ENCODE measurements at places on chromosomes 1 and 21. TPM values are rescaled to one million over a fixed set of nuclear protein-coding genes. Genes with fewer than 3 reads are reported as not detected.
A peak's percentile ranks its signal among the peaks of the same experiment; 100 is the strongest.

DNA sequence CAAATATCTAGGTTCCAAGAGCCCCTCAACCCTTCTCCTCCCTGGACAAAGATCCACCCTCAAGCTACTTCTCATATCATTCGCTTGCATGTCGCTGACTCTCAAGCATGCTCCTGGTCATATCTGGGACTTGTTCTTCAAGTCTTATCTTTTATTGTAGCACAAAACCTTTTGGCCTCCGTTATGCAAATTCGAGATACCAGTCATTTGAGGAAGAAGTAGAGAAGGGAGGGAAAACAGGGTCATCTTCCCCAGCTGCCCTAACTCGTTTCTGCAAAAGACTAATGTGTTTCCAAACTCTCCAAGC lies 63.8 kb upstream of the ETS2 start:
- no peak for DNase-seq

- no peak for DNase-seq
These were observed 80.0 kb downstream of the S1PR1 start for GRCh38 chr1:101316799-101317198.

DNA sequence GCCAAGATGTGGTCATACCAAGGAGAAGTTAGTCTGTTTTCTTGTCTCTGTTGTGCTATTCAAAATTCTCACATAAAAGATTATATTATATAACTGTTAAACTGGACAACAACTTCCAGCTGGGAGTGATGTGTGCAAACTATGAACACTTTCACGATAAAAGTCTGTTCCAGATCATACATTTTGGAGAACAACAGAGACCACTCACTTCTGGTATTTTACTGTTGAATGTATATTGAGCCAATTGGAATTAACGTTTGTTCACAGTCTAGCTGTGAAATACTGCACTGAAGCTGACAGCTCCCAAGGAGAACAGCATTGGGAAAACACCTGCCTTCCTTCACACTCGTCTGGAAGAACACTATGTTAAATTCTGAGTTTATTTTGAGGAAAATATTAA lies 860 bp upstream of the SHCBP1L start:
- DNase-seq: no peak

GRCh38 chr1:231053493-231054162 lies 13.6 kb upstream of the FAM89A start:
- peak; percentile 55 for DNase-seq

- DNase-seq: no peak
These were observed 13.6 kb upstream of the NAV1 start for GRCh38 chr1:201525193-201525778.

- DNase-seq: no peak
These were observed 569.3 kb upstream of the NEGR1 start for GRCh38 chr1:72851597-72851996.

The CD53 gene
- total RNA-seq: 7.0 TPM

The ADCY10 gene
- 0.12 TPM for total RNA-seq

The IL19 gene
- total RNA-seq: not detected

The BTBD19 gene
- 20.0 TPM for total RNA-seq

The PLA2G2C gene
- total RNA-seq: not detected
